ENCODE measurements at places on chromosomes 7 and 10.
A peak's percentile ranks its signal among the peaks of the same experiment; 100 is the strongest.

- no peak for DNase-seq
Observed at GRCh38 chr10:12501324-12501723, 152.0 kb downstream of the CAMK1D start.

DNA sequence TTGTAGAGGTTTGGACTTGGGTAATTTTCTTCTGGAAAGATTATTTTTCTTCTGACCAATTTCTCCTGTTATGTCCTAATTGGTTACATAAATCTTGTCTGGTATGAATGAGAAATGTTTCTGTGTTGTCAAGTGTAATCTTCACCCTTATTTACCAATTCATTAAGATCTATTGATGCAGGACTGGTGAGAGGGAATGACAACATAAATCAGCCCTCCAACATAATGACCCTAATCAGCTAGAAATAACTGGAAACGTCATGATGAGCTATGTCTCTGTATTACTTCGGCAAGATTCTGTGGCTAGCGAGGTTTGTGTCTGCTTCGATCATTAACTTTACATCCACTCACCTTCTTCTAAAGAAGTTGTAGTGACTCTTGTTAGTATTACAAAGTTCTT lies 3.5 kb downstream of the FOXP2 start:
- DNase-seq: no peak

DNA sequence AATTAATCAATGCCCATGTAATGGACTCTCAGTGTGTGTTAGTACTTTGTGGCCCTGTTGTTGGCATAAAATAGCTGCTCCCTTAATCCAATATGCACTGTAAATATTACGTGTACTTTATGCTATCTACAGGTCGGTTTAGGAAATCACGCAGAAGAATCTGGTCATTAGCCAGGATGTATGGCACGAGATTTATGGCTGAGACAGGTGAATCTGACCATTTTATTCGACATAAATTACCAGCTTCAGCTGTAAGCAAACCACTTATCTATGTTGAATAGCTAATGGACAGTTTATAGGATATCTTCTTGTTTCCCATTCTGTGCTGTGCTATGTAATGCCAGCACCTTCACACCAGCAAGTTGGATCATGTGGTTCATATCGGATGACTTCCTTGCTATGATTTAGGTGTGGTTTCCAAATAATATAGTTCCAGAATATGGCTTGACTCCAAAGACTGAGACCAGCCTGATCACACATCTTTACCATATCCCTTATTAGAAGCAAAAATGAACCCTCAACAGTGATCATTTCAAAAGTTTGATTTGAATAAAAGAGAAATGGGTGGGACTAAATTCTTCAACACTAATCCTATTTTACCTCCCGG lies 301.4 kb downstream of the AHR start:
- no peak for DNase-seq

- peak; percentile 28 for DNase-seq
Observed at GRCh38 chr10:77873536-77874380, 52.8 kb downstream of the DLG5 start.

DNA sequence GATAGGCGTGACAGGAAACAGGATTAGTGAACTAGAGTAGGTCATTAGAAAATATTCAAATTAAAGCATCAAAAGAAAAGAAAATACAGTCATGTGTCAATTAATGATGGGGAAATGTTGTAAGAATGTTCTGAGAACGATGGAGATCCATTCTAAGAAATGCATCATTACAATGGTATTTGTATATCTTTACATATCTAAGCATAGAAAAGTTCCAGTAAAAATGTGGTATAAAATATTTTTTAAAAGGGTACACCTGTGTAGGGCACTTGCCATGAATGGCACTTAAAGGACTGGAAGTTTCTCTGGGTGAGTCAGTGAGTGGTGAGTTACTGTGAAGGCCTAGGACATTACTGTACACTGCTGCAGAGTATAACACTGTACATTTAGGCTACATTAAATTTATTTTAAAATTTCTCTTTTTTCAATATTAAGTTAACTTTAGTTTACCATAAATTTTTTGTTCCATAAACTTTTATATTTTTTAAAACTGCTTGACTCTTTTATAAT lies 282.5 kb downstream of the BMPER start:
- no peak for DNase-seq

GRCh38 chr10:131925011-131925649 lies 24.3 kb downstream of the PPP2R2D start:
- no peak for DNase-seq

Data from NCI-H510A treated with DMSO at 0.1 percent for 48 hours (cell line).